Activated T-cell treated with anti-CD3 and anti-CD28 coated beads, Interleukin-2, amount 50 U/mL, for 24 hours (primary cell): ENCODE measurements at places on chromosomes 5 and 9.

DNA sequence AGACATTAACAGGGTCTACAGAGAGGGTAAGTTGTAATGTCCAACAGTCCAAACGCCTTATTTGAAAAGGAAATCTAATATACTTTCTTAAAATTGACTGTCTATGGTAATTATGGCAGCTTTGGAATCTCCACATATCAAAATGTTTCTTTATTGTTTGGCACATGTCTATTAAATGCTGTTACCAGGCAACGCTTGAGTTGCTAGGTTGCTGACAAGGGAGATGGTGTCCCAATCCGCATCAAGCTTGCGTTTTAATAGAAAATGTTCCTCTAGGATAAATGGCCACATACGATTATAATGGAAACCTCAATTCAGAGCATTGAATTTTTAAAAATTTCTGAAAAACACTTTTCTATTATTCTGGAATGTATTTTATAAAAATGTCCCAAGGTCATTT lies 9.2 kb downstream of the ANXA1 start:
- no peak overlapping the region for H3K4me3 ChIP-seq
- no peaks in the 10 kb centered on the region for H3K27me3 ChIP-seq
- H3K36me3 ChIP-seq, result peaks cover 69% of the 10 kb centered on the region
- DNase-seq, result no peak

- no peaks in the 10 kb centered on the region for H3K36me3 ChIP-seq
- H3K27ac ChIP-seq, result no peak overlapping the region
- H3K4me3 ChIP-seq, result no peak overlapping the region
- no peaks in the 10 kb centered on the region for H3K4me1 ChIP-seq
- H3K27me3 ChIP-seq, result peaks cover 5% of the 10 kb centered on the region
Measured at GRCh38 chr5:59597690-59598546, 295.6 kb downstream of the PDE4D start.

DNA sequence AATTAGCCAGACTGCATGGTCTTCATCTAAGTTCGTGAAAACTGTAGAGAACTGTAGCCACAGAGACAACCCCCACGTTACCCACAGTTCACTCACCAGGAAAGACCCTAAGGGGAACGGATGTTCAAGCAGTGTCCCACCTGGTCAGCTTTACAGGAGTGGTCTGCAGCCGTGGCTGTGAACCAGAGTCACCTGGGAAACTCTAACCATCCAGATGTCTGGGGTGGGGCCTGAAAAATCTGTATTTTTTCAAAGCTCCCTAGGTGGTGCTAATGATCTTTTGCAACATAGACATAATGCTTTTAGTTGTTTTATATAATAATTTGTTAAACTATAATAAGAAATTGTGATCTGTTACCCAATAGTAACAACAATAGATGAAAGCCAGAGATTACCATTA lies 47.7 kb upstream of the ANGPTL2 start:
- H3K4me3 ChIP-seq, result no peak overlapping the region
- no peaks in the 10 kb centered on the region for H3K36me3 ChIP-seq
- H3K27me3 ChIP-seq, result no peaks in the 10 kb centered on the region
- no peak for DNase-seq
- no peak overlapping the region for H3K27ac ChIP-seq

GRCh38 chr9:1550636-1551035 lies 464.5 kb upstream of the SMARCA2 start:
- no peaks in the 10 kb centered on the region for H3K36me3 ChIP-seq
- no peak for DNase-seq
- H3K4me3 ChIP-seq, result no peak overlapping the region
- peaks cover 5% of the 10 kb centered on the region for H3K27me3 ChIP-seq
- H3K27ac ChIP-seq, result no peak overlapping the region
- H3K4me1 ChIP-seq, result no peaks in the 10 kb centered on the region

GRCh38 chr5:150178262-150178661 lies 11.6 kb upstream of the SLC6A7 start:
- no peak overlapping the region for H3K27ac ChIP-seq
- H3K27me3 ChIP-seq, result peaks cover 5% of the 10 kb centered on the region
- no peak for DNase-seq
- no peaks in the 10 kb centered on the region for H3K4me1 ChIP-seq
- H3K4me3 ChIP-seq, result no peak overlapping the region
- no peaks in the 10 kb centered on the region for H3K36me3 ChIP-seq

- H3K36me3 ChIP-seq, result no peaks in the 10 kb centered on the region
- H3K27ac ChIP-seq, result no peak overlapping the region
- H3K4me3 ChIP-seq, result no peak overlapping the region
- no peaks in the 10 kb centered on the region for H3K4me1 ChIP-seq
Measured at GRCh38 chr5:107604146-107604910, 66.4 kb downstream of the EFNA5 start.

- H3K4me3 ChIP-seq, result no peak overlapping the region
- H3K36me3 ChIP-seq, result peaks cover 31% of the 10 kb centered on the region
- peaks cover 91% of the 10 kb centered on the region for H3K4me1 ChIP-seq
- H3K27ac ChIP-seq, result peak overlapping the region; percentile 20
- H3K27me3 ChIP-seq, result no peaks in the 10 kb centered on the region
Measured at GRCh38 chr9:131703697-131704096, 36.2 kb downstream of the RAPGEF1 start.
